NCI-H345 (cell line): ENCODE measurements at places on chromosomes 3 and 15.

DNA sequence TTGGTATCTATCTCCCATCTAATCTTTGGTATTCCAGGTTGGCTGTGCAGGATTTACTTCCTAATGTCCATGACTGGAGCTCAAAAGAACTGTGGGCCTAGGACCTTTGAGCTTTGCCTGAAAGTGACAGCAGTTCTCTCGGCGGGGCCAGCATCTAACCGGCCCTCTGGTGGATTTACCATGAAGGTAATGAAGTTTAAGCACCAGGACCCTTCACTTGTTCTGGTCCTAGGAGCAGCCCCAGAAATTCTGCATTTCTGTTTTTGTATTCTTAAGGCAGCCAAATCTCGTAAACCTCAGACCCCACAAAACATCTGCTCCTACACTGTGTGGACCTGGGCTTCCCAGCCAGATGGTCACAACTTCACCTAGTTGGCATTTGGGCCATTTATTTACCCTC, 13.0 kb downstream of the CALML4 start:
- DNase-seq: no peak

DNA sequence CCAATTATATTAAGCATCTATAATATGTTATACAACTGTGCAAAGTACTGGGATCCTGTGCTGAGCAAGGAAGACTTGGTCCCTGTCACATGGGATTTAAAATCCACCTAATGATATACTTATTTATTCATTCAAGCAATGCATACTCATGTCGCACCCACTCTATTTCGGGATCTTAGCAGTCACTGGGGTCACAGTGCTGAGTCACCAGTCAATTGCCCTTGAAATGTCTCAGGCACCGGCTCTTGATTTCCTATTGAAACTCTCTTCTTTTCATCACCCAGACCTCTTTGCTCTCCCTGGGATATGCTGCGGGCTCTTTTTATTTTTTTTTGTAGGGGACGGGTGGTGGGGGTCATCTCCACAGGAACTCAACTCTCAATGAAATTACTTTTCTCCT, 194.5 kb upstream of the GAP43 start:
- DNase-seq: no peak

GRCh38 chr3:58052373-58053273, 44.4 kb downstream of the FLNB start:
- DNase-seq: no peak

DNA sequence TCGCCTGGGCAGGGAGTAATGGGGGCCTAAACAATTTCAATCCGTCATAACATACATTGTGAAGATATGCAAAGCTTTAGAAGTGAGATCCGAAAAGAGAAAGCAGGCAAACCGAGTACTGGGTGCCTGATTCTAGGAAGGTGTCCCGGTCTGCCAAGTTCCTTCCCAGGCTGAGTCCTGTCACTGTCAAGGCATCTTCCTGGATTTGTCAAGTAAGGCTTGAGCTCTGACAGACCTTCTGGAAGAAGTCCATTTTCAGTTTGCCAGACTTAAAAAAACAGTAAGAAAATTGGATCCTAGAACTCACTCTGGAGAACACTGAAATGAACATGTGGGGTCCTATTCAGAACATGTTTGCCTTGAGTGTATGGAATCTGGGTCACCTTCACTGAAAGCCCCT, 253.9 kb downstream of the RORA start:
- no peak for DNase-seq

DNA sequence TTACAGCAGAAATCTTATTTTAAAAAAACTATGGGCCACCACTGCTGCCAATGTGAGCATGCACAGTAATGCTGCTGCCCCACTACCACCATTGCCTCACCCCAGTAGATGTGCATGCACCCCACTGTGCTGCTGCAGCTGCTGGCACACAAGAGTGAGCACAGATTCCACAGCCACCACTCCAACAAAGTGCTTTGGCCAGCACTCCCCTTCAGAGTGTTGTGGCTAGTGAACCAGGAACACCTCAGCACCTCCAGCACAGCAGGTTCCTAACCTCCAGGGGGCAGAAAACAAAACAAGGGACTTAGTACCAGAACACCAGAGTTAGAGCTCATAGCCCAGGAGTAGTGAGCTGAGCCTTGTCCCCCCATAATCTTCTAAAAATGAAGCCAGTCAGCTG, 629.6 kb downstream of the PYDC2 start:
- peak; percentile 11 for DNase-seq

DNA sequence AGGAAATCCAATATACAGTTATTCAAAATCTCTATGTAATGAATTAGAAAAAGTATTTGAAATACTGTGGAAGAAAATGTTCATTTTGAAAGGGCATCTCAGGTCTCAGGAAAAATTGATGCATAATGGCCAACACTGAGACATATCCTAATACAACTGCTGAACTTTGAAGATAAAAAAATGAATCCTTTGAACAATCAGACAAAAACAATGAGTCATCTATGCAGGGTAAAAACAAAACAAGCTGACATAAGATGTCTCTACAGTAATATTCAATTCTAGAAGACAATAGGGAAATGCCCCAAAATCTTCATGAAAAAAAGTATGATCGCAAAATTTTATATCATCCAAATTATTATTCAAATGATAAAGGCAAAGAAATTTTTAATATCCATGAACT, 34.0 kb upstream of the ZNF280D start:
- no peak for DNase-seq

- no peak for DNase-seq
Measured at GRCh38 chr3:183845608-183846288, 20.4 kb upstream of the MAP6D1 start.

DNA sequence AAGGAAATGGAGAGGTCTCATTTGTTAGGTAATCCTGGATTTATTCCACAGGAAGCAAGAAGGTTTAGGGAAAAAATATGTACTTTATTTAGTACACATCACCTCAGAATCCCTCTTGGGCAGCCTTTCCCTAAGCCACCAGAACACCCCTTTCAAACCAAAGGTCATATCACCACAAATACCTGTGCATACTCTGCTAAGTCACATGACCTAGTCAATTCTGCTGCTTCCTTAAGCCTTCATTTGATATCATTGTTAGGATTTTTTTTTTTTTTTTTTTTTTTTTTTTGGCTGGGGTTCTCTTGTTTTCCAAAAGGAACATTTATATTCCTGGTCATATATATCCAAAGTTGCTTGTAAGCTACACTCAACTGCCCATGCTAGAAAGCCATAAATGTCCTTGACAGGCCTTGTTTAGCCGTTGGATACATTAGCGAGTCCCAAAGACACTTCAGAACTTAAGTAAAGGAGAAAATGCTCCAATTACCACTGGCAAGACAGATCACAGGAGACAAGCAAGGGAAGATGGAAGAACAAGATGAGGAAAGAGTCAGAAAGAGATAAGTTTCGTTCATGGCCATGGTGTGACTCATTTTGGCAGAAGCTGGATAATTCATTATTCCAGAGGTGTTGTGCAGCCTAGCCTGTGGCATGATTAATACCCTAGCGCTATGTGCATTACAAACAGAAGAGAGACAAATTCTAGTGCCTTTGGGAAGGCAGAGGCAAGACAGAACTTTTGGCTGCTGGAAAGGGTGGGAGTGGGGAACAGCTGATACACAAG, 155.6 kb upstream of the SLC2A2 start:
- no peak for DNase-seq

- DNase-seq: peak; percentile 58
Measured at GRCh38 chr3:49469037-49469935, 781 bp upstream of the DAG1 start.

- DNase-seq: no peak
Measured at GRCh38 chr3:61564395-61565059, 3.2 kb downstream of the PTPRG start.

GRCh38 chr3:168951884-168952283, 711.6 kb downstream of the MECOM start:
- no peak for DNase-seq

GRCh38 chr3:114333180-114333922, 39.5 kb downstream of the TIGIT start:
- DNase-seq: no peak

DNA sequence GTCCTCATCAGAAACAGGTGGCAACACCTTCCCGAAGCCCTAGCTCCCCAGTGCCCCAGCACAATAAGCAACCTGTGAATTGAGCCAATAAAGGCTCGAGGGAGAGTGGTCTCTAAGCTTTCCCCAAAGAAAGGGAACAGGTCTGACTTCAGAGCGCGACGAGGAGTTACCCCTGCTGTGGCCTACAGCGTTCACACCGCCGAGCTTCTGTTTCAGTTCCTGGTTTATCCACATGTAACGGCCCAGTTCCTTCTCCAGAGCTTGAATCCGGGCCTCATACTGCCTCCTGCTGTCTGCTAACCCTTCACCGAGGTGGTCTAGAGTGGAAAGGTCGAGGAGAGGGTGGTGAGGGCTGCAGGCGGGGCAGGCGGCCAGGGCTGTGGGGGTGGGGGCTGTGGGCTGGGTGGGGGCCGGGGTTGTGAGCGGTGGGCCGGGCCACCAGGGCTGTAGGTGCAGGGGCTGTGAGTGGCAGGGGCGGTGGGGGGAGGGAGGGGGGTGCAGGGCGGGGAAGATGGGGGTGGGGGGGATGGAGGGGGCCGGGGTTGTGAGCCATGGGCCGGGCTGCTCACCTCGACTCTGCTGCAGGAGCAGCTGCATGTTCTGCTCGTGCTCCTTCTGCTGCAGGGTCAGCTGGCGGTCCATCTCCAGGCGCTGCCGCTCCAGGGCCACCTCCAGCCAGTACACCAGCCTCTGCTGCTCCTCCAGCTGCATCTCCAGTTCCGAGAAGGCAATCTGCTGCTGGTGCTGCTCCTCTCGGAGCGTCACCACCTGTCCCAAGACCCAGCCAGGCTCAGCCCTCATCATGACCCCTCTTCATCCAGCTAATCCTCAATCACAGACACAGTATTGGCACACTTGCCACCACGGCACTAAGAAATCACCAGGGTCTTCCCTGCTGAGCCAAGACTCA, 26.2 kb downstream of the KIF7 start:
- DNase-seq: no peak

- DNase-seq: no peak
Measured at GRCh38 chr3:120848503-120848902, 59.5 kb upstream of the STXBP5L start.

DNA sequence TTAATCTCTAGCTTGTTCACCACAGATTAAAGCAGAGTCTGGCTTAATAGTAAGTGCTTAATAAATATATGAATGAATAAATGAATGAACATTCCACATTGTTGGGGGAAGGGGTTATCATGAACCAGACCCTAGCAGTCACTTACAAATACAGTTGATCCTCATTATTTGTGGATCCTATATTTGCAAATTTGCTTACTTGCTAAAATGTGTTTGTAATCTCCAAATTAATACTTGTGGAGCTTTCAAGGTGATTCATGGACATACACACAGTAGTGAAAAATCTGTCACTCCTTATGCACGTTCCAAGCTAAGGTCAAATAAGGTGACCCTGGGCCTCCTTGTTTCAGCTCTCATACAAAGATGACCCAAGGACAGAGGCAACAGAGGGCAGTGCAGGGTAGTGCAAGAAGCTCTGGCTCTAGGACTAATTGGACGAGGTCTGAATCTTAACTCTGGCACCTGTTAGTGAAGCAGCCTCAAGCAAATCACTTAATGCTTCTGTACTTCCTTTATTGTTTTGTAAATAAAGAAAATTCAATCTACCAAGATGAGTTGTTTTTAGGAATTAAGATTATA, 112.8 kb upstream of the C2CD4B start:
- DNase-seq: no peak

DNA sequence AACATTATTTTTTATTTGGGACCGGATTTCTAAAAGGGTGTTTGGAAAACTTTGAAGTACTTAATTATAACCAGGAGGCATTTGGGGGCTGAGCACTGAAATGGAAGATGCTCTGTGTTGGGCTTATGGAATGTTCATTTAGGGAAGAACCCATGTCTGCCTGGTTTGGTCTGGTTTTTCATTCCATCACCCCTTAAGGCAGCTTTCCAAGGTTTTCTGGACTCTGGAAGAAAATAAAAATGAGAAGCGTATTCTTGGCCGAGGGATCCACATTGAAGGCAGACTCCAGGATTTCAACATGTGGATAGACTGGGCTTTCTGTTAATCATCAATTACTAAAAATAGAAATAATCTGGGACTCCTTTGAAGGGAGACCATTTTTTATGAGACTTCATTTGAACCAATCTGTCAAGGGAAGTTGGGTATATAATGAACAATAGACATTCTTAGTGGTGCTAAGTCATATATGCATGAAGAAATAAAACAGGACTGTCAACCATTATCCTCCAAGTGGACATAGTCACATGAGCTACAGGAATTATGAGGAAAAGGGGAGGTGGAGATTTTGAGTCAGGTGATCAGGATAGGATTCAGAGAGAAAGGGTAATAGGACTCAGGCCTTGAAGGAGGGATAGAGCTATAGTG, 270.5 kb upstream of the ADAMTS9 start:
- DNase-seq: no peak

- no peak for DNase-seq
Measured at GRCh38 chr15:101464256-101464998, 25.1 kb downstream of the PCSK6 start.

DNA sequence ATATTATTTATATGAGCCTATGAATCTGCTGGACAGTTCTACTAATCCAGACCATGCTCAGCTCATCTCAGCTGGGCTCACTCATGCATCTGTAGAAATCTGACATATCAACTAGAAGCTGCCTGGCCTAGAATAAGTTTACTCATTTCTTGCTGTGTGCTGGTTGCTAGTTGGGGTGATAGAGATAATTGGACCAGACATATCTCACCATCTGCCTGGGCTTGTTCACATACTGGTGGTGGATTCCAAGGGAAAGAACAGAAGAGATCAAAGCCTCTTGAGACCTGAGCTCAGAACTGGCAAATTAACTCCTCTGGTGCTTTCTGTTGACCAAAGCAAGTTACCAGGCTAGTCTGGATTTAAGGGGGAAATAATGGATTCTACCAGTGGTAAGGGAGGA, 109.1 kb downstream of the NSUN3 start:
- DNase-seq: no peak

DNA sequence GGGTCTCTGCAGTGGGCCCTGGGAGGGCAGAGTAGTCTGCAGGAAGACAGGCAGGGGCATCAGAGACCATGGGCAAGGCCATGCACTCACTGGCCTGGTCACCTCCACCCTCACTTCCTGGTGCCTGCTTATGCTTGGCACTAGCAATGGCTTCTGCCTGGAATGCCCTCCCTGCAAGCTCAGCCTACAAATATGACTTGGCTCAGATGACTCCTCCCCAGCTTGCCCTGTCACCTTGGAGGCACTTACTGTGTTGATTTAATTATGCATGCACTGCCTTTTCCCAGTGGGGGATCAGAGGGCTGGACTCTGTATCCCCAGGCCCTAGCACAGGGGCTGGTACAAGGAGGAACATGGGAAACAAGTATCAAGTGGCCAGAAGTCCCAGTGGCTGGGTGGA, 7.8 kb downstream of the C3orf18 start:
- no peak for DNase-seq
